Fibroblast of the conjunctiva (primary cell): ENCODE measurements at places on chromosomes 6 and 20.

GRCh38 chr20:47232518-47232917 lies 124.0 kb downstream of the ZMYND8 start:
- no peak for DNase-seq

GRCh38 chr6:56242346-56242745 lies 5.0 kb downstream of the COL21A1 start:
- DNase-seq: no peak

DNA sequence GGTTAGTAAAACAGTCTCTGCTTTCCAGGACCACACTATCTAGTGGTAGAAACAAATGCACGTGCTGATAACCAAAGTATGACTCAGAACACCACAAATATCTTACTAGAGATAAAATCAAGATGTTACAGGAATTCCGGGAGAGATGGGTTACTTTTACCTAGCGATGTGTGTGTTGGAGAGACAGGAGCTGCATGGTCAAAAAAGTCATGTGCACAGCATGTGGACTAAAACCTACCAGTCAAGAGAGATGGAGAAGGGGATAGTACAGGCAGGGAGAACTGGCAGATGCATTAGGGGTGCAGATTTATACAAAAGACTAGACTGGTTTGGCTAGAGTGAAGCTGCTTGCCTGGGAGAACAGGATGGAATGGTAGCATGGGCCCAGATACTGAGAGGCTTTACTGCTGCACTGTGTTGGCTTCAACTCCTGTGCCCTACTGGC lies 75.3 kb upstream of the MRAP2 start:
- no peak for DNase-seq

DNA sequence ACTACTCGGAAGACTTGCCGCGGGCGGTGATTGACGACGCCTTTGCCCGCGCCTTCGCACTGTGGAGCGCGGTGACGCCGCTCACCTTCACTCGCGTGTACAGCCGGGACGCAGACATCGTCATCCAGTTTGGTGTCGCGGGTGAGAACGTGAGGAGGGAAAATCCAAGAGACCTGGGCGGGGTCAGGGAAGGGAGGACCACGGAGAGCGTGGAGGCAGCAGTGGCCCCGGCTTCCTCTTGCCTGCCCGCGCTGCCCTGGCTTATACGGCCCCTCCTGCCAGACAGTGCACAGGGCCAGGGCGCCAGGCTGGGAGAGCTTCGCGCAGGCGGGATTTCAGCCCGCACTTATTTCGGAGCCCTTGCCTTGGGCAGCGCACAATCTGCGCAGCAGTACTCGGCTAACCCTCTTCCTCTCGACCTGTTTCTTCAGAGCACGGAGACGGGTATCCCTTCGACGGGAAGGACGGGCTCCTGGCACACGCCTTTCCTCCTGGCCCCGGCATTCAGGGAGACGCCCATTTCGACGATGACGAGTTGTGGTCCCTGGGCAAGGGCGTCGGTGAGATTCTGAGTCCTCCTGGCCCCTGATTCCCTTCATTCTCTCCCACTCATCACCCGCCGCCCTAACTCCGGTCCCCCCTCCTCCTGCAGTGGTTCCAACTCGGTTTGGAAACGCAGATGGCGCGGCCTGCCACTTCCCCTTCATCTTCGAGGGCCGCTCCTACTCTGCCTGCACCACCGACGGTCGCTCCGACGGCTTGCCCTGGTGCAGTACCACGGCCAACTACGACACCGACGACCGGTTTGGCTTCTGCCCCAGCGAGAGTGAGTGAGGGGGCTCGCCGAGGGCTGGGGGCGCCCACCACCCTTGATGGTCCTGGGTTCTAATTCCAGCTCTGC lies 2.0 kb downstream of the MMP9 start:
- no peak for DNase-seq

DNA sequence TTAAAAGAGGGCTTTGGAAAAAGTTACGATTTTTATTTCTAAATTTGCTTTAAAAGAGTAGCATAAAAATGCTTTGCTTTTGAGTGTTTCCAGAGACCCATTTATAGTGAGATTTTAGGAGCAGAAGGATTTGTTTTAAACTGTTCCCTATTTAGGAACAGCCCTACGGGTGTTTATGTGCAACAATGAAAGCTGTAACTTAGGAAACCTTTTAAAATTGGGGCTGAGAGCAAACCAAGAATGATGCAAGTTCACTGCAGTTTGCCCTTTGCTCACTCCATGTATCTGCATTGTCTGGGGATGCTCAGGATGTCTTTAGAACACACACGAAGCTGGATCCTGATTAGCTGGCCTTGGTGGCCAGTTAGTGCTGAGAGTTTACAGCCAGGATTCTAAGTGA lies 40.9 kb downstream of the GHRH start:
- peak; percentile 79 for DNase-seq

DNA sequence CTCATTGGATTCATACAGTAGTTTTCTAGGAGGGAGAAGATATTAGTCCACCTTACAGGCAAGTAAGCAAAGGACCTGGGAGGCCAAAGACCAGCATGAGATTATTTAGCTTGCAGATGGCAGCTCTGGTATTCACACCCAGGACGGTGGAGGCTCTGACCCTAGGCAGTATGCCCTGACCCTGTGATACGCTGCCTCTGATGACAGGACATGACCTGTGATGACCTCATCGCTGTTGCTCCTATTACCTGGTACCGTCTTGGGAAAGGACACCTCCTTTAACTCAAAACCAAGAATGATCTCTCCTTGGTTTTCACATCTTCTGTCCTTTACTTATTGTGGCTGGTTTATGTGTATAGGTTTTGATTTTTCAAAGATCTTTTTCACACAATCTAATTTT lies 298.6 kb downstream of the CLIC5 start:
- no peak for DNase-seq

- DNase-seq: no peak
These were observed 57.1 kb upstream of the MLN start for GRCh38 chr6:33860706-33861474.

- DNase-seq: no peak
These were observed 95.3 kb downstream of the RNGTT start for GRCh38 chr6:88867841-88868731.
